ENCODE measurements at places on chromosomes 3 and 15.

- no peak for DNase-seq
Measured at GRCh38 chr3:77601823-77602415, 562.0 kb downstream of the ROBO2 start.

DNA sequence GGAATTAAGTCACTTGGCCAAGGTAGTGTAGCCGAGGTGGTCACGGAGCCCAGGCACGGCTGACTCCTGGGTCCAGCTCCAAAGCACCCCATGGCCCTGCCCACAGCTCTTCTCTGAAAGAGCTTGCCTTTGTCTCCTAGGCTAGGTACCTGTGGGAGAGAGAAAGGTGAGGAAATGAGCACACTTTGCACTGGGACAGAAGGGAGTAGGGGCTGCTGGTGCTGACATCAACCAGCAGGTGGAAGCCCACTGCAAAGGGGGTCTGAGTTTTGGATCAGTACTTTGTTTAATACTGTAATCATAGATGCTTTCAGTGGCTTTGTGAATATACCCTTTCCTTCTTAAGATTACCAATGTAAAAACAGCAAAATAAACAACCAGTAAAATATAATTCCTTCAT lies 128.3 kb upstream of the EIF1B start:
- DNase-seq: no peak

GRCh38 chr15:37221671-37222145 lies 121.4 kb upstream of the MEIS2 start:
- no peak for DNase-seq

DNA sequence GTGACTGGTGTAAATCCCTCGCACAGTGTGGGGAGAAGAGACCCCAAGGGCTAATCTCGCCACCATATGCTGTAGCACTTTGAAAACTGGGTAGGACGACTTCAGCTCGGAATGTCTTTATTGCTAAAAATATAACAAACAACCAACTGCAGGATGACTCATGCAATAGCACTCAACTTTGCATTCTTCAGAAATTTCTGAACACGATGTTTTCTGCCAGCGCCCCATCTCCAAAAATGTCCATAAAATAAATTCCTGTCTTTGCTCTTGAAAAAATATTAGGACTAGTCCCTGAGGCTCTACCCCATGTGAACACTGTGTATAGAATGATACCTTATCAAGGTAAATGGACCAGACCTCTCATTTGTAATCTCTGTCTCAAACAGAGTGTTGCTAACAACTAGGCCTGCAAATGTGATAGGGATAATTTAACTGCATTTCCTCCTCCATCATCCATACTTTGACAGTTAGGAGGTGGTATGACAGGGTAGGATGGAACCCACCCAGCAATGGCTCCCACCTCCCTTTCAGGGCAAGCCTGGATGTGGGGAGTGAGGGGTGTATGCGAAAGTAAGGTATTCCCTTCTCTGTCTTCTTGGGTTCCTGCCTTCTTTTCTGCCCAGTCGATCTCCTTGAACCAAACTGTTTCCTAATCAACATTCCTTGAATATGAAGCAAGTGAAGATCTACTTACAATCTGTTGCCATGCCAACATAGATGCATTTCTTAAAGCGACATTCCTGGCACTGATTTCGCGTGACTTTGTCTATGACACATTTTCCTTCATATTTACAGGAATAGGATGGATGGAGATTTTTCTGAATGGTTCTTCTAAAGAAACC lies 201.1 kb downstream of the NR1D2 start:
- no peak for DNase-seq

DNA sequence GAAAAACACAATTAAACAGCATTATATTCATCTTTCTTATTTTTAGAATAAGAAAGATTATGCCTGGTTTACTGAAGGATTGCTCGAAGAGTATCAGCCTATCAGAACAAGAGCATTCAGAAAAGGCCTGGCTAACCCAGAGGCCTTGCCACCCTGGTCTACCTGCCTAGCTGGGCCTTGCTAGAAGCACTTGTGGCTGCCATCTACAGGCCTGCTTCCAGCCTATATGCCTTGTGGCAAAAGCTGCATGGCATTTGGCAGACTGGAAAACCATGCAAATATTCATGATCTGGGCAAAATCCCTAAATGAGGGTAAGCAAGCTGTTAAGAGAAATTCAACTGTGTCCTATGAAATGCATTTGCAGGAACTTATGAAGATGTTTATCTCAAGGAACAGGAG lies 9.3 kb upstream of the ATP13A4 start:
- DNase-seq: no peak

DNA sequence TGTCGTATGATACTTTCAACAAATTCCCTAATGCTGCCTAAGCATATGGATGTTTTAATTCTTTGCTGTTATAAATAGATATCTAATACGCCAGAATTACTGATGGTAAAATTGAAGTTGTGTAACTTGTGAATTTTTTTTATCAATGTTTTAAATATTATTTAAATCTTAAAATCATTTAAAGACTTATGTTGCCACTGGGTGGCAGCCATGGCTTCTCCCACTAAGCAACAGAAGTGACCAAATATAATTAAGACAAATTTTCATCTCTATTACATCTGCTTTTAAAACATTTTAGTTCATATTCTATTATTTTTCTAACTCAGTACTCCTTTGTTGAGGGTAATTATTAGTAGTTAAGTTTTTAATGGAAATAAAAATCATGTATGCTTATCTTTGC lies 8.1 kb upstream of the IL20RB start:
- no peak for DNase-seq

- no peak for DNase-seq
Measured at GRCh38 chr3:17639257-17639656, 103.2 kb downstream of the TBC1D5 start.

DNA sequence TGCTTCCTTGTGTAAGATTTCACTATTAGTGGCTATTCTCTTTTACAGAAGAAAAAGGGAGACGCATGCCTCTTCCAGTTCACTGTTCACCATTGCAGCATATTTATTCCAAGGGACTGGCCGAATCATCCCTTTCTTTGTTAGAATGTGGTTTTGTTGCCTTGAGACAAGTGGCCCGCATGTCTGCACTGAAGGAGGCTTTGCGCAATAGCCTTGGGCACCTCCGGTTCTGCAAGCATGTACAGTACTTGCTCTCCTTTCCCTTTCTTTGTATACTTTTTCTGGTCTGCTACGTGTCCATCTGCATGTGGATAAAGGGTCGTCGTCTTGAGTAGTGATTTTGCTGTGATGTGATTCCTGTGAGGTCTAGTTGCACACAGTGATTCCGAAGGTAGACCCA lies 43.0 kb downstream of the FLNB start:
- DNase-seq: no peak

DNA sequence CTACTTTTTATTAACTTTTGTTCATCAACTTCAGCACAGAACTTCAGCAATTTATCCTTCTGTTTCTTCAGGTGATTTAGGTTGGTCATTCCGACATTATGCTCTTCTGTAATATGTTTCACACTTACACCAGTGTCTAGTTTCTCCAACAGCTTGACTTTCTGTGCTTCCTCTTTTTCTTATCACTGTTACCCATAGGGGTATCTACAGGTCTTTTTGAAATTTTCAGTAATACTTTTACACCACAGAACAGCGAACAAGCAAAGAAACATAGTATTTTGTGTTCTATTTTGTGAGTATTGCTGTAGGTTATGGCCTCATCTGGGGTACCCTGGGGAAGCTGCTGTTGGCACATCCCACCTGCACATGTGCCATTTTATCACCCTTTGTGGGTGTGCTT lies 260.7 kb downstream of the NSUN3 start:
- no peak for DNase-seq

- no peak for DNase-seq
Measured at GRCh38 chr15:56325186-56325585, 40.0 kb upstream of the TEX9 start.

DNA sequence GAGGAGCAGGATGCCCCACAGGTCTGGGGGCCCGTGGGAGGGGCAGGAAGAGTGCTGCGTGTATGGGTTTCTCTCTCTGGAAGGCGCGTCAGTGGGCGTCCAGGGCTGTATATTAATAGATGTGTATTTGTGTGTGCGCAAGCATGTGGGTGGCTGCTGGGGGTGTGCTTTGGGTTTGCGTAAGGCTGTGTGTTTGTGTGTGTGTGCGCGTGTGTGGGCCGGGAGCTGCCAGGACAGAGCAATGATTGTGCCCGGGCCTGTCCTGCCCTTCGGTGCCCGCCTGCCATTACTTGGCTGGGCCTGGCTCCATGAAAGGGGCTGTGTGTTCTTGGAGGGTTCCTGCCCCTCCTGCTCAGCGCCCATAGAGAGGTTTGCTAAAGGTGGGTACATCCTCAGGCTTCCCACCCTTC lies 16.3 kb downstream of the CSPG4 start:
- DNase-seq: no peak

DNA sequence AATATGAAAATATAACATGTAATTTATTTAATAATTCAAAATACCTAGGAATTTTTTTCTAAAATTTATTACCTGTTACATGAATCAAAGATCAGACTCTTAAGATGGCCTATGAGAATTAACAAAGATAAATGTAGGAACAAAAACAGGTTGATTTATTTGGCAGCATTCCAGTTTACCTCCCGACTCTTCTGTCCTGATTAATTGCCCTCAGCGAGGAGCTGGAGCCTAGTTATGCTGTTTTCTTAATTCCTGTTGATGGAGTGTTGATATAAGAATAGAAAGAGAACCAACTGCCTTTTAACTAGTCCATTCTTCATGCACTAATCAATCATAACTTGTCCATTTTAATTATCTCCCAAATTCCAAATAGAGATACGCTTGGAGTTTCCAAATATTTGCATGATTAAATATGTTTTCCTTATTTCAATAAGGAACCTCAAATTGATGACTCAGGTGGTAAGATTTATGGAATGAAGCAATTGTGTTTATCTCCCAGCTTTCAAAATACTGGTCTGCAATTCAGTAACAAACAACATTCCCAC lies 10.6 kb upstream of the CPB1 start:
- no peak for DNase-seq

- no peak for DNase-seq
Measured at GRCh38 chr3:23648996-23649395, 156.8 kb upstream of the UBE2E1 start.

DNA sequence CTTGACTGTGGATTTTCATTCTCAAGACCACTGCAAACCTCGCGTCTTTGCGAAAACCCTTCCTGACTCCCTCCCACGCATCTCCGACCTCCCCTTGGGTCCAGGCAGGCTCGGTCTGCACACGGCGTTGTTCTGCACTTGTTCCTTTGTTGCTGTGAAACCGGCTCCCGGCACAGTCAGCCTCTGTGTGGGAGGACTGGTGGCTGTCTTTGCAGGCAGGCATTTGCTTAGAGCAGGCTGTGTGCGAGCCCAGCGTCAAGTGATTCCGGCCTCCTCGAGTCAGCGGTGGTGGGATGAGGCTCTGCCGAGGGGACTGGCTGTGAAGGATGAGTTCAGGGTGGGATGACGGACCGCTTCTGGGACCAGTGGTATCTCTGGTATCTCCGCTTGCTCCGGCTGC lies 102.6 kb upstream of the ROPN1 start:
- DNase-seq: no peak

DNA sequence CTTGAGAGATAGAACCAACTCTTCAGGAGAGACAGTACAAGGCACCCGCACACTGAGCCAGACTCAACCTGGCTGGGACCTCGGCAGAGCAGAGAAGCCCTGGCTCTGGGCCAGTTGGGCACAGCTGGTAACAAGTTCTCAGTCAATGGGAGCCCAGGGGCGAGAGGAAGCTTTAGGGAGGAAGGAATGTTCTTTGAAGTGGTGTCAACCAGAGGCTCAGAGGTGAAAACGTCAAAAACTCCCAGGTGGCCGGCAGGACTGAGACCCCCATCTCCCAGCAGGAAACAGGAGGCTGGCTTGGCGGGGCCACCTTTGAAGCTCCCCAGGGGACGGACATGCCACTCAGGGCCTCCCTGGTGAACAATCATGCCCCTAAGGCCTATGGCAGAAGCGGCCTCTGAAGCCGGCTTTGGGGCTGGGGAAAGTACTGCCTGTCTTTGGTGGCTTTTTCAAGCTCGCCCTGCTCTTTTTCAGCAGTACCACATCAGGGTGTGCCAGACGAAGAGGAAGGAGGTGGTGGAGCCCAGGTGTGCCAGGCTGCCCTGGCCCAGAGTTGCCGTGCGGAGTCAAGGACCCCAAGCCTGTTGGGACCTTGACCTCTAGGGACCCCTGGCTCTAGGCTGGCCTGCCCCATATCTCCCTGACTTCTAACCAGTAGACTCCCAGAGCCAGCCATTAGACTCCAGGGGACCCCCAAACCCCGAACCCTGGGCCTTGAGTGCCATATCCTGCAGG lies 16.7 kb upstream of the TBC1D21 start:
- no peak for DNase-seq

DNA sequence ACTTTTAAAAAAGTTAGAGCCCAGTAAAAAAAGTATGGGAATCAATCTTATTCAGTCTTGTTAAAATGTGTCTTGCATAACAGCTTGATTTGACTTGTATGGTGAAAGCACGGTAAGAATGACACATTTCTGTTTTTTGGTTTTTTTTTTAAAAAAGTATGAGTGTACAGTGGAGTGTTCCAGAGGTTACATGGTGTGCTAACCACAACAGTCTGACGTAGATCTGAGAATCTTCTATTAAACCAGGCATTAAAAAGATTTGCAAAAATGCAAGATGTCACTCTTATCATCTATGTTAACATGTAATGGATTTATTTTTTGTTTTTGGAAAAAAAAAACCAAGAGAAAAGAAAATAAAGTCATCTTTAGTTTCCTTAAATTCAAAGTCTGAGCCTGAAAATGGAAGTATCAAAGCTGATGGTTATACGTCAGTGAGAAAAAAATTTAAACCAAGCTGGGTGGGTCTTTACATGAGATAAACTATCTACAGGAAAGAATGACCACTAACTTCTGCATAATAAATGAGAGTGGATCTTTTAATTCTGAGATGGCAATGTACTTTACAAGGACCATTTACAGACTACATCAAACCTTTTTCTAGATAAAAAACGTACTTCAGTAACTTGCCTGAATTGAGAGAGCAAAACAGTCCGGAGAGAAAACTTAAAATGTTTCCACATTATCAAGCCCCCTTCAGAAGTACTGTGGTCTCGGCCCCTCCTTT lies 1.6 kb downstream of the GABPB1 start:
- peak; percentile 43 for DNase-seq

DNA sequence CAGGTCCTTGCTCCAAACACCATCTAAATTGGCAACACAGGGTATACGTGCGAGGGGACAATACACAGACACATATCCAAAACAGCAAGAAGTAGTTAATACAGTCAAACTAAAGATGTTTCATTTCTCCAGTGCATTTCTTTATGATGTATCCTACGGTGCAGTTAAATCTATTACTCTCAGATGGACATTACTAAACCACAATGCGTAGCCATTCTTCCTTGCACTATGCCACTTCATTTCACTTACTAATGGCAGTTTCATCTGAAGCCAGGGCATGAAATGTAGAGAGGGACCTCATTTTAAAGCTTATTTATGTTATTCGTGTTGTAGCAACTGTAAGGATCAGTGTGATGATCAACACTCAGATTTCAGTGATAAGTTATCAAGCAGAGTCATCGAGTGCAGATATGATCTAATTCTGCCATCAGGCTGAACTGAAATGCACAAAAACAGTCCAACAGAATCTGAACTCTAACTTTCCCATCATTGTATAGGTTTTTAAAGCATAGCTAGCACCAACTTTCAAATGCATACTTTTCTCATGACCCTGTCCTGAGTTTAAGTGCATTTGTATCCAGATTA lies 14.5 kb downstream of the TNIK start:
- DNase-seq: no peak
